Urothelium cell line (cell line): ENCODE measurements at places on chromosomes 2 and 18.
A peak's percentile ranks its signal among the peaks of the same experiment; 100 is the strongest.

- no peak for DNase-seq
These were observed 22.3 kb downstream of the KLF7 start for GRCh38 chr2:207143215-207144172.

DNA sequence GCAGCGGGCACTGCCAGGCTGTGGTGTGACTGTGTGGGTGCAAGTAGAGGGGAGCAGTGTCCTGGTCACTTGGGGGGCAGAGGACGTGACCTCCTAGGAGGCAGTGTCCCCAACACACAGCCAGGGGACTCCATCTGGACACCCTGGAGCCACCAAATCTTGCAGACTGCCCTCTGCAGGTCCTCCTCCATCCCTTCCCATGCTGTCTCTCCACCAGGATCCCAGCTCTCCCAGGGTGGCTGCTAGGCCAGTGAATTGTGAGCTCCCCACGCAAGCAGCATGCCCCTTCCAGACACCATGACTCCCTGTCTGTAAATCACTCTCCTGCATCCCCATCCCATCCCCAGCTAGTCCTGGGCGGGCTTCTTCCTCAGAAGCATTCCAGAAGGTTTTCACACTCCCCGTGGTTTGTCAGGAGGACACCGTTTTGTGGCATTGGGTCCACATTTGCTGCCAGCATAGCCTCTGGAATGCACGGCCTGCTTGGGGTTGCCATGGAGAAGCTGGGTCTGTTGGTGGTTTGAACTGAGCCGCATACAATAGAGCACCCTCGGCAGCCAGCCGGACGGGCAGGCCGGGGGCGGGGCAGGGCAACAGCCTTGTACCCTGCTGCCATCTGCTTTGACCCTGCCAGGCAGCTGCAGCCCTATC, 210.7 kb downstream of the KLHL29 start:
- peak; percentile 91 for DNase-seq

DNA sequence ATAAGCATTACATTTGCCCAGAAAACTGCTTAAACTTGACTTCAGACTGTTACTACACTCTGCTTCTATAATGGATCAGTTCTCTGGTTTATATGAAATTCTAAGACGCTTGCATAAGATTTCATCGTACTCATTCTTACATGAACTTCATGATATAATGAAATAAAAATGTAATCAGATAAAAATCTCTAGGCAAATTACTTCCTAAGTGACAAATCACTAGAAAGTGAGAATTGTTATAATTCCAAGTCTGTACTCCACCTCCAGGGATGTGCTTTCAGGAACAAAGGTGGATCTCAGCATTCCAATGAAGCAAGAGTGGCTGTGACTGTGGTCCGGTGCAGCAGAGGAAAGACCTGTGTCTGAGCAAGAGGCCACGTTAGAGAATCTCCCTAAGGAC, 226.2 kb downstream of the PIEZO2 start:
- no peak for DNase-seq

DNA sequence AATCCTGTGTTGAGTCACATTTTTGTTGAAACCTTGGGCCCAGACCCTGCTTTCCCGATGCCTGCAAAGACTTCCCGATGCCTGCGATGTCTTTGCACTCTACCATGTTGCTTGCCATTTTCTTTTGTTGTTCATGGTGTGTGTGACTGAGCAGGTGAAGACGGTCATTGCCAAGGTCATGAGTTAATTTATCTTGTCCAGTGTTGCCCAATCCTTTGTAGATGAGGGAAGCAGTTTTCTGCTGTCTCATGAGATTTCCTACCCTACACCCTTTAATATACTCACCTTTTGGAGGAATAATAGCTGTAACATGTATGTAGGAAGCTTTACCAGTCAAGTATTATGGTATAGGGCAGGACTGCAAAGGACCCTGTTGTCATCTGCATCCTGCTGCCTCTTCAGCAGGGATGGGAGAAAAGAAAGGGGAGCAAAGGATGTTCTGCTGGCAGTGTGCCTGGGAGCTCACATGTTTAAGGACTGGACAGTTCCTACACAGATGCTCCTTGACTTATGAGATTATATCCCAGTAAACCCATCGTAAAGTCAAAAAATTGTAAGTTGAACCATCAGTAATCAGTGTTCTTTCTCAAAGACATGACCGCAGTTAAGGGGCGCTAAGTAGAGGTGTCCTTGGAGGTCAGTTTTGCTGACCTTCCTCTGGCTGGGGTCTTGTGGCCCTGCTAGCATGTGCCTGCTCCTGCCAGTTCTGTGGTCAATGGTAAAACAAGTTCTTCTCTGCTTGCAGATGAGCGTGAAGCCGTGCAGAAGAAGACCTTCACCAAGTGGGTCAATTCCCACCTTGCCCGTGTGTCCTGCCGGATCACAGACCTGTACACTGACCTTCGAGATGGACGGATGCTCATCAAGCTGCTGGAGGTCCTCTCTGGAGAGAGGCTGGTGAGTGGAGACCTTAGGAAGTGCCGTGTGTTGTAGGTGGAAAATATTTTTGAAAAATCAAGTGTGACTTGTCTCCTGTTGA, 124.8 kb upstream of the EML6 start:
- DNase-seq, result no peak

GRCh38 chr2:159518321-159519005, 97.9 kb downstream of the BAZ2B start:
- no peak for DNase-seq

DNA sequence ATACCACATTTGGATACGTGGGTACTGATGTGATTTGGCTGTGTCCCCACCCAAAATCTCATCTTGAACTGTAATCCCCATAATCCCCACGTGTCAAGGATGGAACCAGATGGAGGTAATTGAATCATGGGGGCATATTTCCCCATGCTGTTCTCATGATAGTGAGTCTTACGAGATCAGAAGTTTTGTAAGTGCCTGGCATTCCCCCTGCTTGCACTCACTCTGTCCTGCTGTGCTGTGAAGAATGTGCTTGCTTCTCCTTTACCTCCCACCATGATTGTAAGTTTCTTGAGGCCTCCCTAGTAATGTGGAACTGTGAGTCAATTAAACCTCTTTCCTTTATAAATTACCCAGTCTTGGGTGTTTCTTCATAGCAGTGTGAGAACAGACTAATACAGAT, 70.3 kb downstream of the CHST9 start:
- no peak for DNase-seq

DNA sequence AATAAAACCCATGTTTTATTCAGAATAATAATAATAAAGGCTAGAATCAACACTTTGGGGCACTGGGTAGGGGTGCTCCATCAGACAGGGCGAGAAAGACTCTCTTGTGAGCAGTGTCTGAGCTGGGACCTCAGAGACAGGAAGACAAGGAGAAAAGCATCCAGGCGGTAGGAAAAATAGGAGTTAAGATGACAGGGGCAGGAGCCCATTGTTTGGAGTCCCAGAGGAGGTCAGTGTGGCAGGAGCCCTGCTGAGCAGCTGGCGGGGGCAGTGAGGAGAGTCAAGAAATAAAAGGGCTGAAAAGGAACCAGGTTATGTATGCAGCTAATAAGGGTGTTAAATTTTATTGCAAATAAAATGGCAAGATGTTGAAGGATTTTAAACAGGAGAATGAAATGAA, 457.4 kb downstream of the FBXO15 start:
- no peak for DNase-seq

GRCh38 chr2:218648787-218649100, 10.7 kb downstream of the ZNF142 start:
- DNase-seq, result no peak

- no peak for DNase-seq
These were observed 84.6 kb downstream of the TMEM237 start for GRCh38 chr2:201558665-201559064.

DNA sequence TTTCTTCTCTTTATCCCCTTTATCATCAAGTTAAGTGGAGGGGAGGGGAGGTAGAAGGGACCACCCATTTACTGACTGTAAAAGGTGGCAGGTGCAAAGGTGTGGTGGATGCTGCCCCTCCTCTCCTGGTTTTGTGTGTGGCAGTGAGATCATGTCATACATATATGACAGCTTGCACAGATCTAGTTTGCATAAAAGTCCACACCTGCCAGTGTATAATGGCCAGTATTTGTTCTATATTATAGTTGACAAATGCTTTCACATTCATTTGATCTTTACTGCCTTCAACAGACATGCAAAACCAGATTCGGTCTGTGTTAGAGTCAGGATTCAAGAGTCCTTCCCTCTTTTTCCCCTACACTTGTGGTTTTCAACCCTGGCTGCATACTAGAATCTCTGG, 55.1 kb downstream of the TGFA start:
- no peak for DNase-seq

- no peak for DNase-seq
These were observed 48.3 kb downstream of the TSPYL6 start for GRCh38 chr2:54207666-54208195.

- DNase-seq, result no peak
These were observed 31.5 kb downstream of the FBXO48 start for GRCh38 chr2:68435615-68436014.

DNA sequence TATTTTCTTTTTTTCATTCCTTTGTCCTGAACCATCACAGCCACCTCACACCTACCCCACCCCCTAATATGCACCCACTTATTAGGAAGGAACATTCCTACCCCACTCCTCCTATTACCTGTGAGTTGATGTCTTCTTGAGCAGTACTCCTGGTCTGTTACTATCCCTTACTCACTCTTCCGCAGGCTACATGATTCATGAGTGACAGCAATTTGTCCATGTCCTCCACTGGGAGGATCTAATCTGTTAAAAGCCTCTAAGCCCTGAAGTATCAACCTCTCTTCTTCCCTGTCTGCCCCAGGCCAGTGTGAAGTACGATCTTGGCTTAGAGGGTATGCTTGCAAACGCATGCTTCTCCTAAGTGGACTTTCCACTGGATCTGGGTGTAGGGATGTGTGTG, 75.6 kb upstream of the RFX8 start:
- DNase-seq, result no peak
